Cortex of kidney (tissue), 1 donor: ENCODE measurements at places on chromosomes 13 and 19.

DNA sequence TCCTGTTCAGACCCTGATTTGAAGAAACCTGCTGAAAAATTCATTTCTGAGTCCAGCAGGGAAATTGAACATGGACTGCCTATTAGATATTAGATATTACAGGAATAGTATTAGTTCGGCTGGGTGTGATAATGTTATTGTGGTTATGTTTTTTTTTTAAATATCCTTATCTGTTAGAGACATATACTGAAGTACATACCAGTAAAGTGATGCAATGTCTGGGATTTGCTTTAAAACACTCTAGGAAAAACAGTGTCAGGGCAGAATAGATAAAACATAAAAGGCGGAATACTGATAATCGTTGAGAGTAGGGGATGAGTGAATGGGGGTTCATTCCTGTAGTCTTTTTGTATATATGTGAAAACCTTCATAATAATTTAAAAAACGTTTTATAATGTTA, 28.7 kb upstream of the AMER2 start:
- no peak for DNase-seq

- no peak for DNase-seq
Measured at GRCh38 chr13:98370806-98371515, 193.9 kb upstream of the RNF113B start.

- no peak for DNase-seq
Measured at GRCh38 chr19:38877781-38878574, at the start of gene RINL. Gene RINL (minus strand): TSS chr19:38878275. CDS start chr19:38876742, 1,533 bp downstream.

- DNase-seq, result no peak
Measured at GRCh38 chr19:54431255-54431838, 16.1 kb downstream of the TTYH1 start.

DNA sequence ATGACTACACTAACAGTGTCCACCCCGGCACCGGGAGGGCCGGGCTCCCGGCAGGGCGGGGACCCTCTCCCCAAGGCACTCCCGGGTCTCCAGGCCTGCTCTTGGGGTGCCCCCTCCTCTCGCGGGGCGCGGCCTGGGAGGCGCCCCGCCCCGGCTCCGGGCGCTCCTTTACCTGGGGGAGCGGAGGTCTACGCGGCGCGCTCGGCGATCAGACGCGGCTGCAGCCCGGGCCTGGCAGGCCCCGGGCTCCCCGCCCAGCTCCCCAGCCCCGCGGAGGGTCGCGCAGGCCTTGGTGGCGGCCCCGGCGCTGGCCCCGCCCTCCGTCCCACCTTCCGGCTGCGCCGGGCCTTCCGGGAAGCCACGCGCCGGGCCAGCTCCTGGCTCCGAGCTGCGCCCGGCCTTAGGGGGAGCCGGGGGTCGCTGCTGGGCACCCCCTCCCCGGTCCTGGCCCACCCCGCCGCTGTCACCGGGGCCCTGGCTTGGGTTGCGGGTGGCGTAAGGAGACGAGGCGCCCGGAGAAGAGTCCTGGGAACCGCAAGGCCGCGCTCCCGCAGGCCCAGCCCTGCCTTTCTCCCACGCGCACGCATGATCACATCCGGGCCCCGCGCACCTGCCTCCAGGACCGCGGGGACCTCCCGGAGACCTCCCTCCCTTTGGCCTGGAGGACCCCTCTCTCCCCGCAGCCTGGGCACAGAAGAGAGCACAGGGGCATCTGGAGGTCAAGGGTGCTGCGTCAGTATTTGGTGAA, at the start of gene C19orf12:
TSS of gene C19orf12 (minus strand) at position 309 of the 748 bp plus-strand sequence. CDS start 6,848 bp downstream, outside the sequence.
- DNase-seq, result no peak

DNA sequence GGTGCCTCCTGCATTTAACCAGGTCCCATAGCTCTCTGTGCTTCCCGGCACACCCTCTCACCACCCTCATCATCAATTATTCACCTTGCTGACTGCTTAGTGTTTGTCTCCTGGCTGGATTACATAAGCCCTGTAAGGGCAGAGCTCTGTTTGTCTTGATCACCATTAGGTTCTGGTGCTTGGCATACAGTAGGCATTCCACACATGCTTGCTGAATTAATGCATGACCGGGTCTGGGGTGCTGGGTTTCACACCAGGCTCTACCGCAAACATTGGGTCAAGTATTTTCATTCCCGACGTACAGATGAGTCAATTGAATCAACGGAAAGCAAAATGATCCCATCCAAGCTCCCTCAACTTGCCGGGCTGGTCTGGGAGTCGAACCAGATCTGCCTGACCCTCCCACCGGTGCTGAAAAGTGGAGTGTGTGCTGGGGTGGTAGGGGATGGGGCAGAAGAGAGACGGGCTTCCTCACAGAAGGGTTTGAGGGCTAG, 28.5 kb downstream of the VAV1 start:
- no peak for DNase-seq
